Cardiac muscle cell (in vitro differentiated cells and primary cell): ENCODE measurements at places on chromosomes 1 and 21. TPM values are rescaled to one million over a fixed set of nuclear protein-coding genes. Genes with fewer than 3 reads are reported as not detected.
A peak's percentile ranks its signal among the peaks of the same experiment; 100 is the strongest.

GRCh38 chr21:41411449-41412089 lies 14.5 kb upstream of the MX1 start:
- H3K36me3 ChIP-seq: no peaks in the 10 kb centered on the region
- H3K4me3 ChIP-seq: no peak overlapping the region
- no peaks in the 10 kb centered on the region for H3K4me1 ChIP-seq
- H3K27me3 ChIP-seq: no peaks in the 10 kb centered on the region
- peak; percentile 25 for DNase-seq
- H3K27ac ChIP-seq: no peak overlapping the region

Gene PADI1
- 1.3 and 1.7 TPM in 2 replicates for total RNA-seq

DNA sequence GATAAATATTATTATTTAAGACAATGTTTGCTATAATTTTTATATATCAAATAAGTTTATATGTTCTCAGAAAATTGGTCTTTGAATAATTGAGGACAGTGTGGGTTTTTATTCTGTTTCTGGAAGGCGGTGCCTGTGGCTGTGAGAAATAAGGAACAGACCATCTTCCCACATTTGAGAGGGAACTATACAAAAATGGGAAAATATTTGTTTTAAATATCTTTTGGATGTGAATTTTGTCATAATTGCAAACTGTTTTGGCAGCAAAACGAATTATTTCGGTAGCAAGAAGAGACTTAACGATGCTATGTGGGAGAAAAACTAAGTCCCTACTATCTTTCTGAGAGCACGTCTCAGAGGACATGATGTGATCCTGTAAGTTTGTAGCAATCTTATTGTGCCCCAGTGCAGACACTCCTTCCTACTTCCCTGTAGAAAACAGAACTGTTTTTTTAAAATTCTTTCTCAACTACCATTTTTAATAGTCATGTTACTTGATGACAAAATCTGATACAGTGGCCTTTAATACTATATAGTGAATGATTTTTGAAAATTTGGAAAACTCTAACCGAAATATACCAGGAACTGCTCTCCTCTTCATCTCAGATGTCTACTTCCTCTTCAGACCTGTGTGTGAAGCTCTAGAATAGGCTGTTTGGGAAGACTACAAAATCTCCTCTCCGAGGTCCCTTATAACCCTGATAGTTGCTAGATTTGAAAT lies 25.4 kb downstream of the PTPRC start:
- H3K36me3 ChIP-seq: no peaks in the 10 kb centered on the region
- no peak overlapping the region for H3K27ac ChIP-seq
- no peak for DNase-seq
- H3K4me3 ChIP-seq: no peak overlapping the region
- no peaks in the 10 kb centered on the region for H3K27me3 ChIP-seq

- no peaks in the 10 kb centered on the region for H3K4me1 ChIP-seq
- no peak for DNase-seq
- no peaks in the 10 kb centered on the region for H3K36me3 ChIP-seq
- H3K27ac ChIP-seq: no peak overlapping the region
- H3K4me3 ChIP-seq: no peak overlapping the region
These were observed 33.9 kb upstream of the ZNF362 start for GRCh38 chr1:33222381-33222780.

- H3K4me3 ChIP-seq: no peak overlapping the region
- H3K27ac ChIP-seq: no peak overlapping the region
- no peak for DNase-seq
- peaks cover 4% of the 10 kb centered on the region for H3K4me1 ChIP-seq
These were observed 2.8 kb downstream of the CD48 start for GRCh38 chr1:160708801-160709200.

DNA sequence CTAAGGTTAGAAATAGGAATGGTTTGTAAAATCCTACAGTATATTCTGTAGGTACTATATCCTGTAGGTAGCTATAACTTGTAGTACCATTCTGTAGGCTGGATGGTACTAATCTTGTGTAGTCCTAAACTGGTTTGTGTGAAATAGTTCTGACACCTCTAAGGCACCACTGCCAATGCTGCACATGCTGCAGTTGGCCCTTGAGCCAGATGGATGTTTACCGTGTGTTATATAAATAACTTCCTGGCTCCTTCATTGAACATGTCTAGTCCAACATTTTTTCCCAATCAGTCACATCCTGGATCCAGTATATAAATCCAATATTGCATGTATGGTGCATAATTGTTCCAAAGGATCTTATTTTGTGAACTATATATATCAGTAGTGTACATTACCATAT lies 89.5 kb upstream of the GNG4 start:
- no peak overlapping the region for H3K27ac ChIP-seq
- H3K27me3 ChIP-seq: no peaks in the 10 kb centered on the region
- DNase-seq: peak; percentile 55
- no peak overlapping the region for H3K4me3 ChIP-seq
- H3K36me3 ChIP-seq: peaks cover 7% of the 10 kb centered on the region

Gene BMP8B
- total RNA-seq: not detected in 2 replicates

Gene PINK1
- total RNA-seq: 135 and 166 TPM in 2 replicates

GRCh38 chr1:57357462-57357861 lies 66.4 kb downstream of the DAB1 start:
- H3K36me3 ChIP-seq: no peaks in the 10 kb centered on the region
- DNase-seq: no peak
- H3K4me1 ChIP-seq: peaks cover 36% of the 10 kb centered on the region
- no peaks in the 10 kb centered on the region for H3K27me3 ChIP-seq
- H3K27ac ChIP-seq: no peak overlapping the region
- no peak overlapping the region for H3K4me3 ChIP-seq

DNA sequence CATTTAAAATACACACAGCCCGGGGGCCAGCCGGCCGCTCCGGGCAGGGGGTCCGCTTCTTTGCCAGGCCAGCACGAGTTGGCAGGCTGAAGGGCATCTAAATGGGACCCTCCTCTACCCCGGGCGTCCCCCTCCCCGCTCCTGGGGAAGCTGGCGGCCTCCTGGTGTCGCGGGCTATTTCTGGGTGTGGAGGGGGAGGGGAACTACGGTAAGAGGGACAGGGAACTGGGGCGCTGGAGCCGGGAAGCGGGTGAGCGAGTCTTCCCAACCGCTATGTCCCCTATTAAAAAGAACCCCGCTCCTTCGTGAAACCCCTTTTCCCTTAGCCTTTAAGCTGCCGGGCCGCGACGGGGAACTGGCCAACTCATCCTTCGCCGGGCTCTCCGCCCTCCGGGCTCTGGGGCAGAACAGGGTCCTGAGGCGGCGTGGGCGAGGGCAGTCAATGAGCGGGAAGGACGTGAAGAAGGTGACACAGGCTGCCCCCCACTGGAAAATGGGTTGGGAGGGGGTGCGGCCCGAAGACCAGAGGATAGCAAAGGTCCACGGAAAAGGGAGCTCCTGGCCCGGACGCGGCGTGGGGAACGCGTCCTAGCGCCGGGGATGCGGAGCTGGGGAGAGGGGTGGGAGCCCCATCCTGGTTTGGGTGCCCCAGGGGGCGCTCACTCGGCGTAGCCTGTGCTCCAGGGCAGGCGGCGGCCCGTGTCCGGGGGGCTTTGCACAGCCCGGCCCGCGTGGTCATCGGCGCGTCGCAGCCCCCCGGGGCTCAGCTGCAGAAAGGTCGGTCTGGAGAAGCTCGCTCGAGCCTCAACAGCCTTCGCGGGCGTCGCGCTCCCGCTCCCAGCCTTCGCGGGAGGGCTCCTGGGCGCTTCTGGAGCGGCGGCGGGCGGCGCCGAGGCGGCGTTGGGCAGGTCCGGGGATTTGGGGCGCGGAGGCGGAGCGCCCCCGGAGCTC lies 544 bp downstream of the PPM1J start:
- no peak overlapping the region for H3K27ac ChIP-seq
- H3K27me3 ChIP-seq: peaks cover 7% of the 10 kb centered on the region
- H3K36me3 ChIP-seq: no peaks in the 10 kb centered on the region
- H3K4me3 ChIP-seq: peak overlapping the region; percentile 44

- no peak overlapping the region for H3K4me3 ChIP-seq
- no peak for DNase-seq
- peaks cover 55% of the 10 kb centered on the region for H3K36me3 ChIP-seq
- H3K27ac ChIP-seq: no peak overlapping the region
- no peaks in the 10 kb centered on the region for H3K27me3 ChIP-seq
These were observed 11.1 kb downstream of the POFUT2 start for GRCh38 chr21:45276596-45276995.

GRCh38 chr1:77882411-77882810 lies 6.0 kb upstream of the NEXN start:
- no peaks in the 10 kb centered on the region for H3K36me3 ChIP-seq
- H3K27ac ChIP-seq: no peak overlapping the region
- peaks cover under 1% of the 10 kb centered on the region for H3K4me1 ChIP-seq
- no peaks in the 10 kb centered on the region for H3K27me3 ChIP-seq
- no peak for DNase-seq

- H3K27me3 ChIP-seq: peaks cover 5% of the 10 kb centered on the region
- H3K4me1 ChIP-seq: no peaks in the 10 kb centered on the region
- DNase-seq: no peak
- no peak within 1 kb of the TSS for H3K27ac ChIP-seq
- H3K4me3 ChIP-seq: no peak within 1 kb of the TSS
- no peaks in the 10 kb centered on the region for H3K36me3 ChIP-seq
These were observed at the start of gene FCMR for GRCh38 chr1:206921772-206922265. Gene FCMR, minus strand, starts transcription at chr1:206921941. Its CDS starts 87 bp downstream, at chr1:206921854.

Gene MNDA
- not detected in 2 replicates for total RNA-seq

DNA sequence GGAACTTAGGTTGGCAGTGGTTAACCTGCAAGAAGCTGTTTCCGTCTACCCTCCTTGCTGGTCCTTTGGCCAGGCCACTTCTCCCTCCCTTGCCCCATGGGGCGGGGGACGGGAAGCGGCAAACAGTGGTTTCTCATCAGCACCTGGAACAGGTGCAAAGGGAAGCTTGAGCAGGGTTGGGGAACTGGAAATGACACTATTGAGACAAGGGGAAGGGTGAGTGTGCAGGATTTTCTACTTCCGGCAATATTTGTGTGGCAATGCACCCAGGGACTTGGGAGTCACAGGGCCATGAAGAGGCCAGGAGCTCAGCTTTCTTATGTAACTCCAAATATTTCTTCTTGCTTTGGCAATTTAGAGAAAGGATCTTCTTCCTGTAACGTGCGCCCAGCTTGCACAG lies 29.0 kb upstream of the SARS1 start:
- no peaks in the 10 kb centered on the region for H3K27me3 ChIP-seq
- H3K4me3 ChIP-seq: no peak overlapping the region
- DNase-seq: no peak
- H3K36me3 ChIP-seq: no peaks in the 10 kb centered on the region
- H3K4me1 ChIP-seq: no peaks in the 10 kb centered on the region

Gene PRUNE1
- total RNA-seq: 44.1 and 51.6 TPM in 2 replicates

- no peak overlapping the region for H3K27ac ChIP-seq
- peak; percentile 52 for DNase-seq
These were observed 844 bp downstream of the ADAMTS5 start for GRCh38 chr21:26965907-26966581.

GRCh38 chr1:111769517-111770146 lies 13.9 kb downstream of the DDX20 start:
- no peaks in the 10 kb centered on the region for H3K4me1 ChIP-seq
- peak; percentile 87 for DNase-seq
- H3K36me3 ChIP-seq: peaks cover 30% of the 10 kb centered on the region
- H3K4me3 ChIP-seq: no peak overlapping the region
- no peaks in the 10 kb centered on the region for H3K27me3 ChIP-seq

DNA sequence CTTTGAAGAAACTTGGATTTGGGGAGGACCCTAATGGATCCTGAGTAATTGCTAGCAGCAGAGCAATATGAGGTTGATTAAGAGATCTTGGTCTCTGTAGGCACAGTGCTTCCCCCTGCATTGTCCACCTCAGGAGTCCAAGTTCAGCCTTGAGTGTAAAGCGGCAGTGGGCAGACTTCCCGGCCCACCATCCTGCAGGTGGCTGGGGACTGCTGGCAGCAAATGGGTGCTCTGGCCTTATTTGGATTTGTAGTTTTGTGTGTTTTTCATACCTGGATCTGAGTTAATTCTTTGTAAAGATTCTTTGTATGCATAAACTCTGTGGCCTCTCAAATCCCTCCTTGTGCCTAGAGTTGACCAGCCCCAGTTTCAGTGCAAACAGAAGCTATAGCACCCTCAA lies 7.6 kb downstream of the BARHL2 start:
- no peak overlapping the region for H3K27ac ChIP-seq
- DNase-seq: no peak

DNA sequence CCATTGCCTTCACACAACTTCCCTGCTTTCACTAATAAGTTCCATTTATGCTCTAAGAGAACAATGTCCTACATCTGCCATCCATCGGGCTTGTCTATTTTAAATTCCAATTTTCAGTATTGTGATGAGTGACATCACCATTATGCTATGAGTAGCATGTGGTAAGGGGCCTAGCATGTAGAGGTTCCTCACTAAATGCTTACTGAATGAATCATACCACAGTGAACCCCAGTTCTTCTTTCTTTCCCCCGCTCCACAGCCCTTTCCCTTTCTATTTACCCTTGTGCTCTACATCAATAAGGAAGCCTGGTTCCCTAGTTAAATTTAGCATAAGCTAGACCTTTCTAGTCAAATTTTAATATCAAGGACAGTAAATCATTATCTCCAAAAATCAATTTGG lies 195.0 kb upstream of the RGS18 start:
- H3K27me3 ChIP-seq: no peaks in the 10 kb centered on the region
- DNase-seq: no peak
- no peak overlapping the region for H3K4me3 ChIP-seq
- no peak overlapping the region for H3K27ac ChIP-seq

- H3K4me1 ChIP-seq: peaks cover 7% of the 10 kb centered on the region
- H3K27ac ChIP-seq: no peak overlapping the region
These were observed 25.6 kb upstream of the PRELP start for GRCh38 chr1:203450001-203450400.

Gene TMEM200B
- total RNA-seq: 17.6 and 37.6 TPM in 2 replicates

- no peaks in the 10 kb centered on the region for H3K36me3 ChIP-seq
- H3K4me3 ChIP-seq: no peak overlapping the region
- no peaks in the 10 kb centered on the region for H3K4me1 ChIP-seq
- H3K27me3 ChIP-seq: peaks cover 7% of the 10 kb centered on the region
These were observed 37.2 kb upstream of the SIM2 start for GRCh38 chr21:36661511-36662309.

DNA sequence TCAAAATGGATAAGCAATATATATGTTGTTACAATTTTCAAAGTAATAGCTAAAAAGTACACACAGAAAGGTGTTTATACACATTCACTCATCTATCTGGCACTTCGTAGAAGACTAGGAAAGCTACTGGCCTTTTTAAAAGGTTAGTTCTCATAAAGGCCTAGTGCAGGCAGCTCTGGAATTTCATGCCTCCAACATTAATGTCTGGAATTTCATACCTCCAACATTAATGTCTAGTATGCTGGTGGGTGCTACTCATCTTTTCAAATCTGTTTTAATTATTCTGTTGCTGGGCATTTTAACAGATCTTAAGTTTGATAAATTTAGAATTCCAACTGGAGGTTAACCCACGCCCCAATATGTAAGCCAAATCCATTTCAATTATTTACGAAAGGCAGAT lies 124.2 kb downstream of the AKT3 start:
- no peaks in the 10 kb centered on the region for H3K36me3 ChIP-seq
- H3K4me1 ChIP-seq: peaks cover 4% of the 10 kb centered on the region
- H3K27ac ChIP-seq: no peak overlapping the region
- no peaks in the 10 kb centered on the region for H3K27me3 ChIP-seq
- no peak for DNase-seq
- no peak overlapping the region for H3K4me3 ChIP-seq
